ENCODE measurements at places on chromosomes 13 and 19. TPM values are rescaled to one million over a fixed set of nuclear protein-coding genes. Genes with fewer than 3 reads are reported as not detected.

DNA sequence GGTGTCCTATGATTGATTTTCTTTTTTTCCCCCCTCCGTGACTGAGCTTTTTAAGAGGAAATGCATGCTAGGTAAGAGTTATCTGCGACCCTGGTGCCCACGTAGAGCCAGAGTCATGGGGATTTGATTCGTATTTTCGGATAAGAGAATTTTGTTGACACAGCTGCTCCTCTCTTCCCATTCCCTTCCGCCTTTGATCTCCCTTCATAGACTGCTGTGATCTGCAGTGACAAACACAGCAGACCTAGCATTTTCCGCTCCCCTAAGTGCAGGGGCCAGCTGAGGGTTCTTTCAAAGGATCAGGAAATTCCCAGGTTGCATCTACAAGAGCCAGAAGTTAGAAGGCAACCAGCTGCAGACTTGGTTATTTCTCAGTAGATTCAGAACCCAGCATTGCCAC is 70.5 kb downstream of the ZNF568 start:
- no peak for DNase-seq

DNA sequence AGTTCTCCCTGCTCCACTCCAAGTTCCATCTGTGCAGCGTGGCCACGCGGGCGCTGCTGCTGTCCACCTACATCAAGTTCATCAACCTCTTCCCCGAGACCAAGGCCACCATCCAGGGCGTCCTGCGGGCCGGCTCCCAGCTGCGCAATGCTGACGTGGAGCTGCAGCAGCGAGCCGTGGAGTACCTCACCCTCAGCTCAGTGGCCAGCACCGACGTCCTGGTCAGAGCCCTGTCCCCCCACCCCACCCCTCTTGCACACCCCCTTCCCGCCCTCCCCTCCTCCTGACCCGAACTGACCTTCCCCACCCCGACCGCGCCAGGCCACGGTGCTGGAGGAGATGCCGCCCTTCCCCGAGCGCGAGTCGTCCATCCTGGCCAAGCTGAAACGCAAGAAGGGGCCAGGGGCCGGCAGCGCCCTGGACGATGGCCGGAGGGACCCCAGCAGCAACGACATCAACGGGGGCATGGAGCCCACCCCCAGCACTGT is 11.6 kb downstream of the FUZ start:
- no peak for DNase-seq

DNA sequence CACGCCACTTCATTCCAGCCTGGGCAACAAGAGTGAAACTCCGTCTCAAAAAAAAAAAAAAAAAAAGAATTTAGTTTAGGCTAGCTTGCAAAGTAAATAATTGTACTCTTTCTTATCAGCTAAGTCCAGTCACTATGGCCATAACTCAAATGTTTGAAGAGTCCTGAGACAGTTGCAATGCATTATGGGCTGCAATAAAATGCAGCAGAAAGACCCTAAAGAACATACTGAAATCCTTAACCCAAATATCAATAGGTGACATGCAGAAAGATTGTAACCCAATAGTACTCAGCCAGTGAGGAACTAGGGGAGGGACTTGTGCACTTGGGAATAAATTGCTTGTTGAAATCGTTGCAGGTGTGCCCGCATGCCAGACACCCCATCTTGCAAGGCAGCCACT is 20.9 kb upstream of the FFAR2 start:
- DNase-seq: no peak

The CBY2 gene
- not detected for total RNA-seq

DNA sequence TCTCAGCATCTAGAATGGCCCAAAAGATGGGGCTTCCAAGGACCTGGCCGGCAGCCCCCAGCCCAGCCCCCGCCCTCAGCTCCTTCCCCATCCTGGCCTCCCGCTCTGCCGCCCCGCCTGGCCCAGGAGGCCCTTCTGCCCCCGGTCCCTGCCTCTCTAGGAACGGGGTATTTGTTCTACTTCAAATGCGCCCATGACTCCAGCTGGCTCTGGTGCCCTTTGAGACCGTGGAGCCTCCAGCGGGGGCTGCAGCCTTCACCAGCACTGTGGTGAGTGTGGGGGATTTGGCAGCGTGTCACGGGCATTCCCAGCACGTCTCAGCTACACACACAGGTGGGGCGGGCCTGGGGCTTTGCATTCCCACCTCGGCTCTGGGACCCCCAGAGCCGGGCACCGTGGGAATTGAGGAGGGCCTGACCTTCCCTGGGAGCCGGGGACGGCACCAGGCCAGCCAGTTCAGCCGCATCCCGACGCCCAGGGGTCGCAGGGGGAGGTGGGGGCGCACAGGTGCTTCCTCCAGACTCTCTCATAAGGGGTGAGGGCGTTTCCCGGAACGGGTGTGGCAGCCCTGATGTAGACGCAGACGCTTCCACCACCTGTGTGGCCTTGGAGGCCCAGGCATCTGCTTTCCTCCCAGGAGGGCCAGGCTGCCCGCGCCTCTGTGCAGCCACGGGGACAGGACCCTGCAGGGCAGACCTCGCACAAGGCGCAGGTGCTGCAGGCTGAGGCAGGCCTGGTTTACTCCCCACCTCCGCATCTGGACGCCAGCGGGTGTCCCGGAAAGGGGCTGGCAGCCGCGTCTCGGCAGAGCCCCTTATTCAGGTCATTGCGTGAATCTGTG is 947 bp downstream of the ATP4B start:
- DNase-seq: no peak

DNA sequence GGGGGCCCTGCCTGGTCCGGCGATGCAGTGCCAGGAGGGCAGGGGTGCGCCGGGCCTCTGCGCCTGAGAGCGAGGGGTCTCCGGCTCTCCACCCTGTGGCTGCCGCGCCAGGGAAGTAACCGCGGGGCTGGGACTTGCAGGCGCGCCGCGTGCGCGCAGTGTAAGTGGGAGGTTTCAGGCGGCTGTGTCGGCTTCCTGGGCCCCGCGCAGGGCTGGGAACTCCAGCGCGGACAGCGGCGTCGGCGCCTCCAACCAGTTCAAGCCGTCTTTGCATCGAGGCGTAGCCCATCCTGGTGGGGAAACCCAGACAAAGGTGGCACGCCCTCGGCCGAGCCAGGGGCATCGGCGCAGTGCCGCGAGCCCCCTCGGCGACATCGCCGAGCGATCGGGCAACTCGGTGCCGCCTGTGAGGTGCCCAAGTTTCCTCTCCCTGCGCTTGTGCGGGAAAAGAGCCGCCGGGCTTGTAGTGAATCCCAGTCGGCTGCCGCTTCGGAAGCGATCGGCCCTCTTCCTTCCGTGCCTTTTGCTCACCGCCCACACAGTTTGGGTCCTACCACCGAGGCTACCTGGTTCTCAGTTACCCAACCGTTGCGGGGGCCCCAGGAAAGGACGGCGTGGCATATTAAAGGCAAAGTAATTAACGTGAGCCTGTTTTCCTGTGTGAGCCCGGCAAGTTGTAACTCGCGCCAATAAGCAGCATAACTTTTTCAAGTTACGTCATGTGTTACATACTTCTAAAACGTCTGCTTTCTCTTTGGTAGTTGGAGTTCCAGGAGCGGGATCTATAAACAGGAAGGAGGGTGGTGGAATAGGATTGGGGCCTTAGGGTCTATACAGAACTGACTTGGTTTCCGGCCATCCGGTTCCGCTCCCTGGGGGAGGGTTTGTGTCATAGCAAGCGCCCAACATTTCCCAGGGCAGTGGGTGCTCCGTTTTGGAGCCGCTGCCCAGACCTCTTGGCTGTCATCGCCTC is 1.2 kb downstream of the LRCH1 start:
- peak; percentile 79 for DNase-seq

DNA sequence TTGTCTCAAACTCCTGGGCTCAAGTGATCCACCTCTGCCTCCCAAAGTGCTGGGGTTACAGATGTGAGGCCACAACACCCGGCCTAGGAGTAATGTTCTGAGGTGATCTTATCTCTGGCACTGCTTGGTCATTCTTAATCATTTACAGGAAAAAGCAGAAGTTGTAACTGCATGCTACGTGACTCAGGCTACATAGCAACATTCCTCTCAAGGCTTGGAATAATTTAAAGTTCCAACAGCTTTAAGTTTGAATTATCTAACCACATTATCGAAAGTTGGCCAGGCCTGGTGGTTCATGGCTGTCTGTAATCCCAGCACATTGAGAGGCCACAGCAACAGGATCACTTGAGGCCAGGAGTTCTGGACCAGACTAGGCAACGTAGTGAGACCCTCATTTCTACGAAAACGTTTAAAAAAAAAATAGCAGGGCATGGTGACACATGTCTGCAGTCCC is 3.9 kb upstream of the B9D2 start:
- no peak for DNase-seq

The GSX1 gene
- total RNA-seq: not detected

- no peak for DNase-seq
These were observed 5.8 kb upstream of the JUNB start for GRCh38 chr19:12785431-12786031.
